ENCODE measurements at places on chromosomes 2 and 18.

DNA sequence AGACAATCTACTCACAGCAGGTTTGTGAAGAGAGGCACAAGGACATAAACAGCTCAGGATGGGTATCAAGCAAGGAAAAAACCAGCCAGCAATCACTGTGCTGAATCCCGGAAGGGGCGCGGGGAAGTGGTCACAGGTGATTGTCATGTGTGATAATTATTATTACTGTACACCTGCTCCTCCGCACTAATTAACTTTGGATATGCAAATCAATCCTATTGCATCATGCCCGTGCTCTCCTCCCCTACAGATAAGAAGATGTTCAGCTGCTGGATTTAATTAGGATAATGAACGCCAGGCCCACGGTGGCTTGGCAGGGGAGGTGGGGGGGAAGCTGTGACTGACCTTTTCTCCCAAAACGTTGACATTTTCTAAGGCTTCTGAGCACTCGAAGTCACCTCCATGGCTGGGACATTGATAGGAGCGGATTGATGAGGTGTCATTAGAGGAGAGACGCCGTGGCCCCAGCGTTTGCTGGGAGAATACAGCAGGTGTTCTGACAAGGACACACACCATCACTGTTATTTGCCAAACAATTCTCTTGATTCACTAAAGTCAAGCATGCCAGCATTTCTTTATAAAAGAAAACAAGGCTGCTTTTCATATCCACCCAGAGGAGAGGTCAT is 160.3 kb upstream of the VRK2 start:
- no peak for DNase-seq

DNA sequence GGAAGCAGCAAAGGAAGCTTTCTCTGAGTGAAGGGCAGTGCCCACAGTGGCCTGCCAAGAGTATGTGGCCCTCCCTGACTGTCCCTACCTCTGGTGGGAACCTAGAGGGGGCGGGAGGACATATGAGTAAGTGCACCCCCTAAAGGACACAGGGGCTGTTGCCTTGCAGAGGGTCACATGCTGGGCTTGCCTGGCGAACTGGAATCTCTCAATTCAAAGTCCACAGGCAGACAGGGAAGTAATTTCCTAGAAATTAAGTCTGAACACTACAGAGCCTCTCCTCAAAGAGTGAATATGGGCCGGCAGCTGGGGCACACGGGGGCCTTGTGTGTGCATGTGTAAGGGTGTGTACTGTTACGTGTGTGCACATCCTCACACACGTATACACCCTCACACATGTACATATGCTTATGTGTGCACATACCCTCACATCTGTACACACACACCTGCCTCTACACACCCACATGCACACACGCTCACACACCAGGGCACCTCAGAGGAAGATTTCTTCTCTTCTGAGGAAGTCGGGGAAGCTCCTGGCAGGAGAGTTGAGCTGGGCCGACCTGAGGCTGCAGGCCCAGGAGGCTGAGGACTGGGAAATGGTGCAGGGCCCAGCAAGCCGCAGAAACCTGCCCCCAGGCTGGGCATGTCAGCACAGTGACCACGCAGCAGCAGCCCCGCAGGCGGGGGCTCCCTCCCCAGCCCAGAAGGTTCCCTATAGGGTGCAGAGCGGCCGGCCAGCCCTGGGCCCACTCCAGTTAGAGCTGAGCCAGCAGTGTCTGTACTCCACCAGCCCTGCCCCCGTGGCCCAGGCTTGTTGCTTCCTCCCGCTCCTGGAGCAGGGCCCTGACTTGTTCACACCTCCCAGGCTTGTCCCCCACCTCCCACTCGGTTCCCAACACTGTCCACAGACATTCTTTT is 77.4 kb upstream of the TAF1B start:
- no peak for DNase-seq

DNA sequence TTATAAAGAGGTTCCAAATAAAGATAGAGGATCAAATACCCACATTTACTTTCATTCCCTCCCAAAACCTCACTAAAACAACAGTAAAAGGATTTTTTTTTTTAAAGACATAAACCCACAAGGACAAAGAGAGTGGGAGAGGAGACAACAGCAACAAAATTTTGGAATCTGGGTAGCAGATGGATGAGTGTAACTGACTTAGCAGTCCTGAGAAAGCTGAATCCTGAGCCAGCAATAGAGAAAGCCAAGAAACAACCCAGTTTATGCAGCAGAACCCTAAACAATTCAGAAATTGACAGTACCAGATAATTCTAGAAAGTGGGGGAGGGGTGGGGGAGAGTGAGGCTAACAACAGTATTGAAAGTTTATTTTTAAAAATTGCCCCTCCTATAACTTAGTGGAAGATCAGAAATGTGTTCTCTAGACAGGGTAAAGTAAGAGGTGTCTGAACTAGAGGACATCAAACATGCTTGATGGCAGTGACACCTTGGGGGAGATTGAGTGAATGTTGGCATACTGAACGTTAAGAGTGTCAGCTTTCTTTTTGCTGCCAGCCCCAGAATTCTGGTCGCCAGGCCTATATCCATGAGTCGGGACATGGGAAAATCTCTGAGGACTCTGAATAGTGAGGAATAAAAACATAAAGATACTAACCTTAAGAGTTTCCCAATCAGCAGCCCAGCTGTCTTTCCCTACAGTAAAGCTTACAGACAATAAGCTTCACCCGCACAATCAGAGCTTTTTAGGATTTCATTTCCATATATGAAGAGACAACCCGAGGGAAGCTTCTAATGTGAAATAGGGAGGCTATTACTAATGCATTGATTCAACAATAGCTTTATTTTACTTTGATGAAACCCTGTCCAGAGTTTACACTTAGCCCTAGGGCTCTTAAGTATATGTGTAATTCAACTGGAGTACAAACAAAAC is 128.0 kb upstream of the ALPP start:
- no peak for DNase-seq

- no peak for DNase-seq
Observed at GRCh38 chr2:142874293-142874814, 3.1 kb upstream of the KYNU start.

GRCh38 chr18:58576638-58577251 is 52.1 kb downstream of the ALPK2 start:
- DNase-seq = no peak

- DNase-seq = no peak
Observed at GRCh38 chr2:118823633-118824032, 23.8 kb downstream of the EN1 start.

- DNase-seq = no peak
Observed at GRCh38 chr2:216012133-216012829, 1.1 kb downstream of the MREG start.

- no peak for DNase-seq
Observed at GRCh38 chr2:148209603-148210002, 188.7 kb downstream of the MBD5 start.

- DNase-seq = no peak
Observed at GRCh38 chr2:136693966-136694365, 71.4 kb upstream of the THSD7B start.

GRCh38 chr2:105296017-105296611 is 33.4 kb downstream of the TGFBRAP1 start:
- DNase-seq = no peak

GRCh38 chr2:206276169-206276942 is 1.9 kb downstream of the ZDBF2 start:
- DNase-seq = no peak

DNA sequence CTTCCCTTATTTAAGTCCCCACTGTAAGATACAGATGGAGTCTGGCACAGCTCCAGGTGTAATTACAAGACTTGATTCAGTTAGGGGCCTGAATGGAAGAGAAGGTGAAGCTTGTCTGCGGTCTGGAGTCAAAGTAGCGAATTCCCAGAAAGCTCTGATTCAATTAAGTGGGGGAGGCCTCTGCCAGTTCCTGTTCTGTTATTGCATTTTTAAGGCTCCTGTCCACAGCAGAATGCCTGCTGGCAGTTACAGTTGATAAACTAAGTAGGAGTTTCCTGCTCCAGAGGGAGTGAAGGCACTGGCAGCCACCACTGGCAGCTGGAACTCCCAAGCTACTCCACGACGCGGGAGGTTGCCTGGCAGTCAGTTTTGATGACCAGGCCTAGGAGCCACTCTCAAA is 181.1 kb downstream of the SOCS6 start:
- no peak for DNase-seq

- no peak for DNase-seq
Observed at GRCh38 chr2:14615121-14615520, 17.4 kb upstream of the LRATD1 start.

GRCh38 chr18:9206421-9206820 is 69.8 kb downstream of the ANKRD12 start:
- DNase-seq = no peak

Measured in central memory CD8-positive, alpha-beta T cell (primary cell).